ENCODE measurements at places on chromosomes 4 and X.

GRCh38 chr4:55932511-55932910 lies 16.2 kb upstream of the CEP135 start:
- DNase-seq = no peak

- DNase-seq = peak; percentile 54
Measured at GRCh38 chr4:58209551-58209950, 1099.4 kb upstream of the IGFBP7 start.

GRCh38 chrX:117628381-117628780 lies 488.2 kb downstream of the KLHL13 start:
- DNase-seq = no peak

DNA sequence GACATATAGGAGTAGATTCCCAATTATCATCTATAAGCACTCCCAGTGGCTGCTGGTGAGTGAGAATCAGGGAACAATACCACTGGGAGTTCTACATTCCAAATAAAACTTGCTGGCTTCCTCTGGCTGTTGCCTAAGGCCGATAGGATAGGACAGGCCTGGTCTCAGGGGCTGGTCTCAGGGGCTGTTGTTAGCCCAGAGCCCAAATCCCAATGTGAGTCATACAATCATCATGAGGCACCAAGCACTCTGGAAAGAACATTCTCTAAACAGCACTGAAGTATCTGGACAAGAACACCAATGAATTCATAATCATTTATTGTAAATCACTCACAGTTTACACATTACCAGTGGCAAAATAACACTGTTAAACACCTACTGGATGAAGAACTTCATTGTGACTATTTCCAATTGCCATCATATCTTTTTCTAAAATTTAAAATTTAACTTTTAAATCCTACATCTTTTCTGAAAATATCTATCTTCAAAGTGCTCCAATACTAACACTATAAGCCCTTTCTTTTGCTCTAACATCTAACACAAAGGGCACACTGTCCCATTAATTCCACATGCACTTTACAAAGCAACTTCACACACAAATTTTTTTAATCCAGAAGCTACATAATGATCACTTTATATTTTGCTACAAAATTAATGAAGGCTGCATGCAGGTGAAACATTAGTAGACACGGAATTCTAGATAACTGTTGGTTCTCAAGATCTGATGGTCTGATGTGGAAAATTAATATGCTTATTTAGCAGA lies 67.6 kb upstream of the TMEM150C start:
- DNase-seq = no peak

- DNase-seq = no peak
Measured at GRCh38 chr4:22874334-22874912, 181.7 kb downstream of the GBA3 start.

DNA sequence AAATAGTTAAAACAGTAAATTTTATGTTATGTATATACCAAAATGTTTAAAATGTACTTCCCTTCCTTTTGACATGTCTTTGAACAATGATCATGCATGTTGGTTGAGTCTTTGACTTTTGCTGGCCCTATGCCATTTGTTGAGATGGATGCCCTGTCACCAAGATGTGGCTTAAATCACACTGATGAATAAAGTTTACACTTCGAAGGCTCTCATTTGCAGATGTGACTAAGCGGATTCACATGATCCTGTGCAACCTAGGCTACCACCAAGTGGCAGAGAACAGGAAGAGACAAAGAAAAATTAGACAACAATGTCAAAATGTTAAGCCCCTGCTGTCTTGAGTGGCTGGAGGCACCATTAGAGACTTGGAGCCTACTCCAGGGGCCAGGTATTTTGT lies 139.9 kb downstream of the RAB28 start:
- no peak for DNase-seq

- no peak for DNase-seq
Measured at GRCh38 chr4:151652841-151653547, 107.8 kb downstream of the GATB start.
